Cardiac atrium fibroblast (primary cell): ENCODE measurements at places on chromosomes 7 and 10. TPM values are rescaled to one million over a fixed set of nuclear protein-coding genes. Genes with fewer than 3 reads are reported as not detected.

Gene MYOF
- total RNA-seq = 117 and 125 TPM in 2 replicates

Gene RRP12
- 12.5 and 13.2 TPM in 2 replicates for total RNA-seq

Gene CFAP46
- 0.81 TPM in 1 of 2 replicates, not detected in the other for total RNA-seq

Gene MKI67
- total RNA-seq = 5.1 and 8.3 TPM in 2 replicates

Gene ARHGEF5
- total RNA-seq = 2.6 and 3.4 TPM in 2 replicates

Gene DCLRE1A
- total RNA-seq = 0.54 and 3.2 TPM in 2 replicates

Gene LIPN
- not detected in 2 replicates for total RNA-seq

Gene SORCS1
- not detected in 2 replicates for total RNA-seq

Gene SFMBT2
- total RNA-seq = 2.4 and 2.9 TPM in 2 replicates

Gene DNA2
- total RNA-seq = 1.3 and 7.1 TPM in 2 replicates

Gene SPDYE16
- total RNA-seq = not detected in 2 replicates
